Cerebellar nuclear complex (tissue), 1 donor: ENCODE measurements at places on chromosomes 5 and 9.

- DNase-seq = no peak
Measured at GRCh38 chr9:126151686-126152134, 174.9 kb upstream of the MVB12B start.

GRCh38 chr5:36734422-36734821 is 128.0 kb downstream of the SLC1A3 start:
- no peak for DNase-seq

DNA sequence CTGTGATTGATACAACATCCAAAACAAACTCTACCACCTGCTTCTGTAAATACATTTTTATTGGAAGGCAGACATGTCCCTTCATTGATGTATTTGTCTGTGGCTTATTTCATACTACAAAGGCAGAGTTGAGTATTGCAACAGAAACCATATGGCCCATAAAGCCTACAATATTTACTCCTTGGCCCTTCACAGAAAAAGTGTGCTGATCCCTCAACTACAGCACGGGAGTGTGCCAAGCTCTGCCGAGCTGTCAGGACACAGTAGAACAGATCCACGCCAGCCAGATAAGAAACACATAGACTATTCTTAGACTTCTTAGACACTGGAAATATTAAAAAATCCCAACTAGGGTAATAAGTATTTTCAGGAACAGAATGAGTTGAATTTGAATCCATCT is 13.2 kb downstream of the TICAM2 start:
- no peak for DNase-seq

GRCh38 chr5:107805824-107806223 is 135.1 kb upstream of the EFNA5 start:
- no peak for DNase-seq

DNA sequence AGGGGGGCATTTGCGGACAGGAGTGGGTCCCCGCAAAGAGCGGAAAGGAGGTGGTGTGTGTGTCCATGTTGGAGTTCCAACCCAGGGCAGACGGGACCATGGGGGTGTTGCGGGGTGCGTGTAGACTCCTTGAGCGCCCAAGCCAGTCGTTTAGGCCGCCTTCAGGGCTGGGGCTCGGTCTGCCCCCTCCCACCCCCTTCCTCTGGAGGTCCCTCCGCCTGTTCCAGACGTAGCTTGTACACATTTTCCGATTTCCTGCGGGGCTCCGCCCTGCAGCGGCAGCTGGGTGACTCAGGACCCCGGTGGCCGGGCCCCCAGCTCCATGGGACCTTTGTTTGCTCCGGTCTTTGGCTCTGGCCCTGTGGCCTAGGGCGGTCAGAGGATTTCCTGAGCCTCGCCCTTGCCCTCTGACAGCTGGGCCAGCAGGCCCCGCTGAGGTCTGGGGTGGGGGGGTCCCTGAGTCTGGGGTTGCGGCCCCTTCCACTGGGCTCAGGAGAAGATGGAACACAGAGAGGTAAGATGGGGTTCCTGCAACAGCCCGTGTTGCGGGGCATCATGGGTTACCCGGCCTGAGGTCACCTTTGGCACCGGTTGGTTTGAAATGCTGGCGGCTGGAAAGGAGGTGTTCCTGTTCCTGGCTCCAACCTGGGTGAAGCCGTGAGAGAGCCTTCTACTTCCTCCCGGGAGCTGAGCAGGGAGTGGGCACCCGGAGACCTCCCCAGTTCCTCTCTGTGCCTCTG is 1.5 kb downstream of the PKN3 start:
- no peak for DNase-seq

DNA sequence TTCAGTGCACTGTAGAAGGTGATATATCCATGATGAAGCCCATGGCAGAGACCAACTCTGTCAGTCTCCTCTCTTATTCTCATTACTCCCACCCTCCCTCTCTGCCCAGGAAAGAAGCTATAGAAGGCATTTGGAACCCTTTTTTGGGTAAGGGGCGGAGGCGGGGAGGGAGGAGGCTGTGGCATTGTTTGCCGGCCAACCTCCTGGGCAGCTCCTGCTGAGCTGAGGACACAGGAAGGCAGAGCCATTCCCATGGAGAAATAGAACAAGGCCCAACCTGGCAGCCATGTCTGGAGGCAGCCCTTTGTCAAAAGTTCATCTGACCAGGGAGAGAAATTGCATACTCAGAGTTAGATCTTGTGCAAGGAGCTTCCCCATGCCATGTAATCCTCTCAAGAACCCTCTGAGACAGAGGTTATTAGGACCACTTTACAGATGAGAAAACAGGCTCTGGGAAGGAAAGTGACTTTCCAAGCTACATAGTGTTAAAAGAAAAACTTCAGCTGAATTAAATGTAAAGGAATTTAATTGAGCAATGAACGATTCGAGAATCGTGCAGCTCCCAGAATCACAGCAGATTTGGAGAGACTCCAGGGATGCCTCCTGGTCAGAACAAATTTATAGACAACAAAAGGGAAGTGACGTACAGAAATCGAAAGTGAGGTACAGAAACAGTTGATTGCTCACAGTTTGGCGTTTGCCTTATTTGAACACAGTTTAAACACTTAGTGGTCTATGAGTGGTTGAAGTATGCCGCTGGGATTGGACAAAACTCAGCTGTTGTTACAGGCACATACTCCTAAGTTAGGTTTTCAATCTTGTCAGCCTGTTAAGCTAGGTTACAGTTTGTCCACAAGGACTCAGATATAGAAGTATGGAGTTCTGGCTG is 158.6 kb downstream of the MELK start:
- no peak for DNase-seq

- no peak for DNase-seq
Measured at GRCh38 chr5:138819081-138819480, 56.1 kb downstream of the LRRTM2 start.

- DNase-seq = no peak
Measured at GRCh38 chr9:77648234-77649108, at the start of gene GNA14. GNA14 (minus strand) TSS chr9:77648322; CDS start chr9:77647793, 529 bp downstream.

- DNase-seq = no peak
Measured at GRCh38 chr9:84894859-84895258, 225.3 kb downstream of the NTRK2 start.

- DNase-seq = no peak
Measured at GRCh38 chr5:9439531-9440292, 106.2 kb downstream of the SEMA5A start.

DNA sequence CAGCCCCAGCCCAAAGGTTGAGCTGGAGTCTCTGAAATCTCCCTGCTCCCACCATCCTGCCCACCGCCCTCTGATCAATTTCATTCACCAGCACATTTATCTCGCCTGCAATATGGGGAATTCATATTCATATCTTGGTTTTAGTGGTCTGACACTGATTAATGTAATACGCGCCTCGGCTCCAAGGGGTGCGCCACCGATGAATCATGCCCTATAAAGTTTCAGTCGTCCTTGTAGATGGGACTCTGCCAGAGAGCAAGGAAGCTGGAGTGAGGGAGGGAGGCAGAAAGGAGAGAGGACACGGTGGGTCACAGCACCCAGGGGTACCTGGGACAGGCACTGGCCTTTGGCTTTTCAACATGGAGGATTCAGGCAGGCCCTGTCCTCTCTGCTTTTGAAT is 8.9 kb downstream of the IRX1 start:
- DNase-seq = no peak
